Right ventricle myocardium inferior (tissue), 1 donor: ENCODE measurements at places on chromosomes 16 and 17. TPM values are rescaled to one million over a fixed set of nuclear protein-coding genes. Genes with fewer than 3 reads are reported as not detected.

PDE6G gene
- total RNA-seq, result not detected

MATCAP1 gene
- total RNA-seq, result 9.8 TPM

HSPB9 gene
- total RNA-seq, result 0.11 TPM

CCL7 gene
- not detected for total RNA-seq

SOX8 gene
- 0.89 TPM for total RNA-seq

AGRP gene
- total RNA-seq, result not detected

ACE gene
- 4.8 TPM for total RNA-seq

PNPO gene
- total RNA-seq, result 27.8 TPM

C1QL1 gene
- total RNA-seq, result 11.3 TPM

C1QBP gene
- total RNA-seq, result 136 TPM

COL1A1 gene
- total RNA-seq, result 28.2 TPM

CRISPLD2 gene
- 38.1 TPM for total RNA-seq

CDH11 gene
- total RNA-seq, result 8.8 TPM

TRPV2 gene
- 11.2 TPM for total RNA-seq

C17orf100 gene
- total RNA-seq, result 0.92 TPM

CRAMP1 gene
- 9.8 TPM for total RNA-seq

WSB1 gene
- 48.7 TPM for total RNA-seq

ALOXE3 gene
- not detected for total RNA-seq

MEOX1 gene
- 11.1 TPM for total RNA-seq

FBXO31 gene
- total RNA-seq, result 70.2 TPM

ANKRD40CL gene
- not detected for total RNA-seq

CCR7 gene
- not detected for total RNA-seq

NOD2 gene
- 0.81 TPM for total RNA-seq

CCL22 gene
- total RNA-seq, result not detected

RTN4RL1 gene
- total RNA-seq, result 3.2 TPM

LPO gene
- not detected for total RNA-seq

MRPS23 gene
- 86.7 TPM for total RNA-seq

HYDIN gene
- 0.51 TPM for total RNA-seq

DRC3 gene
- total RNA-seq, result 1.6 TPM

KCNJ12 gene
- 12.6 TPM for total RNA-seq

GAA gene
- 46.0 TPM for total RNA-seq

TSPAN10 gene
- 0.24 TPM for total RNA-seq

TBC1D3C gene
- total RNA-seq, result not detected

PIMREG gene
- total RNA-seq, result 0.60 TPM

C16orf54 gene
- 0.73 TPM for total RNA-seq

NOTUM gene
- 0.89 TPM for total RNA-seq

FOXC2 gene
- 1.4 TPM for total RNA-seq

TMEM238L gene
- not detected for total RNA-seq

PDK2 gene
- total RNA-seq, result 260 TPM

IL21R gene
- 0.14 TPM for total RNA-seq

HID1 gene
- total RNA-seq, result 8.5 TPM

AXIN2 gene
- total RNA-seq, result 22.2 TPM

MYL4 gene
- 322 TPM for total RNA-seq

PPP1R1B gene
- total RNA-seq, result 0.89 TPM

ABCA6 gene
- 25.7 TPM for total RNA-seq

ATP6V0D1 gene
- total RNA-seq, result 67.7 TPM

CCDC40 gene
- total RNA-seq, result 5.4 TPM

BOLA2B gene
- total RNA-seq, result 49.7 TPM

GEMIN4 gene
- 12.6 TPM for total RNA-seq

GNG13 gene
- total RNA-seq, result not detected

CD300C gene
- 1.2 TPM for total RNA-seq
